T1000 (cell line): ENCODE measurements at places on chromosomes 6 and 20.

DNA sequence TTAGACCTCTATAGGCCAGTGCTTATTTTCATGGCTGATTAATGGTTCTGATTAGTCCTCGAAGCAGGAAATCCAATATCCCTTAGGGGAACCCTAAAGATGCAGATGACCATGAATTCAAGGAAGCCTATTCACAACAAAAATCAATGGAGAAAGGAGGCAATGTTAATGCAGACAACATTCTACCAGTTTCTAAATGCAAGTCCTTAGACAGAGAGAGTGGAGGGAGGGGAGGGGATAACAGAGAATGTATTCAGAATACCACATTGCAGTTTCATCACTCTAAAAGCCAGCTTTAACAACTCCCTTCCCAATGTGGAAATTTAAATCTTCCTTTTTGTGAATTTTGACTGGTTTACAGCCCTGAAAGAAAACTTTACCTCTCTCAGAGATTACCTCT lies 87.1 kb upstream of the POU3F2 start:
- no peak for DNase-seq

GRCh38 chr6:106918115-106918514 lies 56.4 kb downstream of the CD24 start:
- no peak for DNase-seq

- no peak for DNase-seq
Measured at GRCh38 chr6:103273048-103273447, 1586.7 kb downstream of the HACE1 start.

DNA sequence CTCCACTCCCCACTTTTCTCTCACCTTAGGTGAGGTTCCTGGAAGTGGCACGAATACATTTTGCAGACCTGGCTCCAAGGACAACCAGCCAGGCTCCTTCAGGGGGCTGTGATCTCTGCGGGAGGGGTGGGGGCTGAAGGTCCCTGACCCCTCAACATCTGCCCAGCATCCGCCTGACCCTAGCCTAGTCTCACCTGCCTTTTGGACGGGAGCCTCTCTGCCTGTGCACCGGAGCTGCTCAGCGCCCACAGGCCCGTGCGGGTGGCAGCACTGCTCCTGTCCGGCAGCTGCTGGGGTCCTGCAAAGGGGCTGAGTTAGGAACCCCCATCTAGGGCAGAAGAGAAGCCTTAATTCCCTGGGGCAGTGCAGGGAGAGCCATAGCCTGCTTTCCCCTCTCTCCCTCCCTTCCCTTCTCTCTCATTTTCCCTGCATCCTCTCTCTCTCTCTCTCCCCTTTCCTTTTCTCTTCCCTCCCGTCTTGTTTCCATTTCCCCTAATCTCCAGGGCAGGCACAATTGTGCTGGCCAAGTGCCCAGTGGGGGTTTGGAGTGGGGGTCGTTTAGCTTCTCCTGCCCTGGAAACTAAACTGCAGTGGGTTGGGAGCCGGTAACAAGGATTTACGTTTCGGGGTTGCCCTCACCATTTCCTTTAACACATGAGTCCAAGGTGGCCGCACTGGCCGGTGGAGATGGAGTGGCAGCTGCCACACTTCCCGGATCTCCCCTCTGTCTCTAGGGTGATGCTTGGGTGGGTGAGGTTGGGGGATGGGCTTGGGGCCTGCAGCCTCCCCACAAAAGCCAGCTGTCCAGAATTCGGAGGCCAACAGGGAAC lies 54.1 kb downstream of the CTCFL start:
- DNase-seq: no peak

- DNase-seq: no peak
Measured at GRCh38 chr6:41675176-41675775, 37.0 kb downstream of the MDFI start.

- DNase-seq: no peak
Measured at GRCh38 chr6:106730718-106731117, 101.3 kb downstream of the QRSL1 start.

- no peak for DNase-seq
Measured at GRCh38 chr20:41245086-41245707, 72.3 kb downstream of the ZHX3 start.

DNA sequence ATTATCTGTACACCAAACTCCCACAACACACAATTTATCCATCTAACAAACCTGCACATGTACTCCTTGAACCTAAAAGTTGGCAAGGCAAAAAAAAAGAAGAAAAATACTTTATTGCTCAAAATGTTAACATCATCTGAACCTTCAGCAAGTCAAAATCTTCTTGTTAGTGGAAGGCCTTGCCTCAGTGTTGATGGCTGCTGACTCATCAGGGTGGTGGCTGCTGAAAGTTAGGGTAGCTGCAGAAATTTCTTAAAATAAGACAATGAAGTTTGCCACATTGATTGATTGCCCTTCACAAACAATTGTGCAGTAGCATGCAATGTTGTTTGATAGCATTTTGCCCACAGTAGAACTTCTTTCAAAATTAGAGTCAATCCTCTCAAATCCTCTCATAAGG lies 2.7 kb upstream of the WFDC11 start:
- no peak for DNase-seq

DNA sequence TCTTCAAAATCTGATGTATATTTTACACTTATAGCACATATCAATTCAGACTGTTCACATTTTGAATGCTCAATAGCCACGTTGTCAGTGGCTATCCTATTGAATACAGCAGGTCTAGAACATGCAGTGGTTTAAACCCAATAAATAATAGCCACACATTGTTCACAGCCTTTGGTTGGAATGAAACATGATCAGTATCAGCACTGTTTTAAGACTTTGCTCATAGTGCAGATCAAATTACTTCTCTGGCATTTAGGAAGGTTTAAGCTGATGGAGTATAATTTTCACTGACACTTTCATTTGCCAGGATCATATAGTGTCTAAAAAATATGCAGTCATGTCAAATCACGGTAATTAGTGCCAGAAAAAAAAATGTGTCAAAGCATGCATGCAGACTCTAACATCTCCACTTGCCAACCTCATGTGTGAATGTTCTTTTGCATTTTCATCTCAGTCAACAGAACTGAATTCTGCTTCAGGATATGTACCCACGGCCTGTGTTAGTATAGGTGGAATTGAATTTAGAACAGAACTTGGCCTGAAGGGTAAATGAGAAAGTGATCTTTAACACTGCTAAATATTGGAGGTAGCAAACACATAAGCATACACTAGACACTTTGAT lies 184.1 kb downstream of the SLC24A3 start:
- no peak for DNase-seq

DNA sequence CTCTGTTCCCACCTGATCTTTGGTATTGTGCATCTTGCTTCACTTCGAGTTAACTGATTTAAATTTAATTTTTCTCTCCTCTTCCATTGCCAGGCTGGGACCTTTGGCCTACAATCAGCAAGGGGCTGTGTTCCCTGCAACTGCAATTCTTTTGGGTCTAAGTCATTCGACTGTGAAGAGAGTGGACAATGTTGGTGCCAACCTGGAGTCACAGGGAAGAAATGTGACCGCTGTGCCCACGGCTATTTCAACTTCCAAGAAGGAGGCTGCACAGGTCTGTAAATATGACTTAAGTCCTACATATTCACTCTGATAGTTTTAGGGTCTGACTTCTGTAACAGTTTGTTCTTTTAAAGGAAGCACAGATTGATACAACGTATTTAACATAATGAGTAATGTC lies 412.4 kb downstream of the ARHGAP18 start:
- DNase-seq: no peak

GRCh38 chr20:47032933-47033578 lies 138.4 kb downstream of the EYA2 start:
- no peak for DNase-seq

DNA sequence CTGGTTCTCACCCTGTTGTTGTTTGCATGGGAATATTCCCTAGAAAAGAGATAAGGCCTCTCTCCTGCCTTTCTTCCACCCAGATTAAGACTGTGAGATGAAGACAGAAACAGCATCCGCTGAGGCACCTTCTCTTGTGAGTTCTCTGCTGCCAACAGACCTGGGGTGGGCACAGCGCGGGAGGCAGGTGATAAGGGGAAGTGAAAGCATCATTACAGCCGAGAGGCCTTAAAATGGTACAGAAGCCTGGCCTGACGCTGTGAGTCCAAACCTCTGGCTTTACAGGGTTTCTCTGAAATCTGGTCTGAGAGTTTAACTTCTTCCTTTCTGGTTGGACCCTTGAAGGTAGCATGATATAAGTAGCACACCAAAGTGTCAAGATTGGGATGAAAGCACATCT lies 21.0 kb upstream of the IYD start:
- no peak for DNase-seq

DNA sequence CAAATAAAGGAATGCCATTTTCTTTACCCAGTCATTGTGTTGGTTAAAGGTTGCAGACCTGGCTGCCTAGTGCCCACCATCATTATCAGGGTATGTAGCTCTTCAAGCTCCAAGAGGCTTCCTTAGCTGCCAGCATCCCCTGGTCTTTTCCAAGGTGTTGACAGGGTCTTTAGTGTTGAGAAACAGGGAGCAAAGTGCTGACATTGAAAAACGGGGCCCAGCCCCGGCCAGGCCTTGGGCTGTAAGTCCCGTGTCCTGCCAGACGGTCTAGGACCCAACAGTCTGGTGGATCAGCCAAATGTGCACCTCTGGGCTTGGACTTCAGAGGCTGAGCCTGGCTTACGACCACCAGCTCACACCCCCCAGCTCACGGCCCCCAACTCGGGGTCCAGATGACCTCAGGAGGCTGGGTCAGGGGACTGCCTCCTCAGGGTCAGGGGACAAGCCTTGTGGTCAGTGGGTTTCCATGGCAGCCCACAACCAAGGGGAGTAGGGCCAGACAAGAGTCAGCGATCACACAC lies 114.4 kb upstream of the MLN start:
- no peak for DNase-seq

DNA sequence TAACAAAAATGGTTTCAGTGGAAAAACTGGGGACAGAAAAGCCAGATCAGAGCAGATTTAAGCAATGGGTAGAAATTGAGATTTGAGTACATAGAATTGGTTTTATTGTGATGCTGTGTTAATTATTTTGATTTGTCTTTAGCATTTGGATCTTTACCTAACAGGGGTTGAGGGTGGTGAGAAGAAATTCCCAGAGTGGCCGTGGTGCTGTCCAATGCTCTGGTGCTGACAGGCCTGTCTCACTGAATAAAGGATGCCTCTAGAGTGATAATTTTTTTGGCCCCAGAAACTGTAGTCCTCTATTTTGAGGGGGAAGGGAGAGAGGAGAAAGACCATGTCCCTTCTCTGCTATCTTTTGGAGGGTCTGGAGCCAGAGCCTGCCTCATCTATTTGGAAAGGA lies 79.1 kb downstream of the LYRM2 start:
- no peak for DNase-seq
